HFFc6 (cell line): ENCODE measurements at places on chromosomes 3 and 15. TPM values are rescaled to one million over a fixed set of nuclear protein-coding genes. Genes with fewer than 3 reads are reported as not detected.

C3orf38 gene
- 23.2 to 23.9 TPM (median 23.8 TPM) in 3 replicates for total RNA-seq

NSUN3 gene
- total RNA-seq, result 6.1 to 8.9 TPM (median 7.4 TPM) in 3 replicates

PIF1 gene
- total RNA-seq, result 3.2 and 8.0 TPM in 2 replicates

SLC27A2 gene
- 1.4 to 1.7 TPM (median 1.5 TPM) in 3 replicates for total RNA-seq

ADCY5 gene
- total RNA-seq, result 0.23 to 0.56 TPM (median 0.39 TPM) in 3 replicates

IL17RB gene
- not detected in 3 replicates for total RNA-seq

TMEM212 gene
- total RNA-seq, result not detected in 3 replicates

LRRC34 gene
- 0.63 to 0.87 TPM (median 0.85 TPM) in 3 replicates for total RNA-seq

EAF2 gene
- total RNA-seq, result 0.69 to 1.7 TPM (median 1.7 TPM) in 3 replicates

KCNAB1 gene
- not detected in 3 replicates for total RNA-seq

HYPK gene
- 11.4 to 19.7 TPM (median 12.8 TPM) in 3 replicates for total RNA-seq

NCK1 gene
- 37.1 to 48.3 TPM (median 42.4 TPM) in 3 replicates for total RNA-seq

ATP10A gene
- total RNA-seq, result 32.6 to 39.5 TPM (median 36.6 TPM) in 3 replicates

MFSD1 gene
- 68.6 to 78.8 TPM (median 78.4 TPM) in 3 replicates for total RNA-seq
